ENCODE measurements at places on chromosomes 4 and X. TPM values are rescaled to one million over a fixed set of nuclear protein-coding genes. Genes with fewer than 3 reads are reported as not detected.
A peak's percentile ranks its signal among the peaks of the same experiment; 100 is the strongest.

Gene RBM47
- total RNA-seq = 1.0 TPM

Gene CCDC158
- not detected for total RNA-seq

Gene ODAPH
- total RNA-seq = not detected

Gene SRPK3
- total RNA-seq = not detected

Gene HEPH
- total RNA-seq = not detected

Gene MAPK10
- total RNA-seq = not detected

- H3K4me3 ChIP-seq = no peak overlapping the region
- no peak for DNase-seq
- no peak overlapping the region for H3K27ac ChIP-seq
- H3K36me3 ChIP-seq = no peaks in the 10 kb centered on the region
Observed at GRCh38 chr4:78768452-78769180, 7.5 kb upstream of the BMP2K start.

DNA sequence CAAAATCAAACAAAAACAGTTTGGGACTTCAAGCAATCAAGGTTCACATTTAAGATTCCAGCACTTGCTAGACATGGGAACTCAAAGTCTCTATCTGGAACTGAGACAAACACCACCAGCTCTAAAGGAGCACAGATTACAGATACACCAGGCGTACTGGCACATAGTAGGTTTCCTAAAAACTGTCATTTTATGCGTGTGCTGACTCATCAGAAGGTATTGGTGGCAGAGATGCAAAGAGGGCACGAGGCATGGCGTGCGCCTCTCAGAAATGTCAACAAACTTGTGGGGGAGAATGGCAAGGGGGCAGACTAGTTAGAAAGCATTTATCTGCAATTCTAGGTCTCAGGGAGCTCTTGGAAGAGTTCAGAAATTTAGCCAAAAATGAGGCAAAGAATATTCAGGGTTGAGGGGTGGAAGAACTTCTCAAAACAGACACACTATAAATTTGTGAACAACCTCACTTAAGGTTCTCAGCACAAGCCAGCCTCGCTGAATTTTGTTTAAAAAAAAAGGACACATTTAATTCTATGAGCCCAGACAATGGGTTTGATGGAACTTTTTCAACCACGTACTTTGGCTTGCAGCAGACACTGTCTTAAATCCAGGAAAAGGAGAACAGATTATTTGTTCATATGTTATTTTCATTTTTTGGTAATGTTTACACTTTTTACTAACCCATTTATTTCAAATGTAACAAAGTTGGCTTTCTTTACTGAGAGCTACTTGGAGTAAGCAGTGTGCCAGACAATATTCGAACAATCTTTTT, 100.0 kb downstream of the SHISA3 start:
- peaks cover 6% of the 10 kb centered on the region for H3K36me3 ChIP-seq
- H3K27ac ChIP-seq = no peak overlapping the region
- H3K4me1 ChIP-seq = no peaks in the 10 kb centered on the region
- no peak overlapping the region for H3K4me3 ChIP-seq

- H3K4me3 ChIP-seq = no peak overlapping the region
- H3K36me3 ChIP-seq = peaks cover 34% of the 10 kb centered on the region
- H3K27me3 ChIP-seq = no peaks in the 10 kb centered on the region
- no peak for DNase-seq
Observed at GRCh38 chrX:7054219-7055216, 93.0 kb upstream of the STS start.

DNA sequence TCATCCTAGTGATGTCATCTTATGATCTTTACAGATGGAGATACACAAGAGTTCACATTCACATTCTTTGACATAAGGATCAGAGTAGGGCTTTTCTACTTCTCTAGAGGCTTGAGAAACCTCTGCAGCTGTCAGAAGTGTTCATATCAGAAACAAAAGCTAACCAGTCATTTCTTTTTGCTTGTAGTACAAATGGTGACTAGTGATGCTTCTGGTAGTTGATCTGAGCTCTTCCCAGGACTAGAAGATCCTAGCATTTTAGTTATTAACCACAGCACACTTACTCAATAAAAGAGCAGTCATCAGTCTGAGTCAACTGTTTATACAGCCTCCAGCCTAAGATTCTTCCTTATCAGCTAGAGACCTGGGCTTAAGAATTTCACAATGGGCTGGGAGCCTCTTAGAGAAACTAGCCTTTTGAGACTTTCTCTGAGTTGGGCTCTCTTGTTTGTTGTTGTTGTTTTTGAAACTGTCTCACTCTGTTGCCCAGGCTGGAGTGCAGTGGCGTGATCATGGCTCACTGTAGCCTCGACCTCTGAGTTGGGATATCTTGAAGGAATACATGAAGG, 84.1 kb downstream of the TMEM164 start:
- peaks cover 8% of the 10 kb centered on the region for H3K36me3 ChIP-seq
- H3K27ac ChIP-seq = no peak overlapping the region
- no peak for DNase-seq
- H3K4me1 ChIP-seq = peaks cover 23% of the 10 kb centered on the region

- peaks cover 8% of the 10 kb centered on the region for H3K27me3 ChIP-seq
- no peaks in the 10 kb centered on the region for H3K4me1 ChIP-seq
- H3K4me3 ChIP-seq = no peak overlapping the region
- H3K27ac ChIP-seq = no peak overlapping the region
- no peak for DNase-seq
Observed at GRCh38 chr4:100049872-100050271, 99.8 kb upstream of the H2AZ1 start.

GRCh38 chrX:10893976-10894375, 217.2 kb upstream of the HCCS start:
- H3K4me1 ChIP-seq = no peaks in the 10 kb centered on the region
- H3K36me3 ChIP-seq = no peaks in the 10 kb centered on the region
- H3K4me3 ChIP-seq = no peak overlapping the region
- H3K27ac ChIP-seq = no peak overlapping the region
- H3K27me3 ChIP-seq = no peaks in the 10 kb centered on the region

GRCh38 chrX:153970357-153971123, 1.1 kb downstream of the HCFC1 start:
- H3K27ac ChIP-seq = peak overlapping the region; percentile 100
- peak; percentile 56 for DNase-seq
- H3K4me3 ChIP-seq = peak overlapping the region; percentile 100
- H3K36me3 ChIP-seq = peaks cover 34% of the 10 kb centered on the region
- peaks cover 44% of the 10 kb centered on the region for H3K4me1 ChIP-seq
- no peaks in the 10 kb centered on the region for H3K27me3 ChIP-seq

DNA sequence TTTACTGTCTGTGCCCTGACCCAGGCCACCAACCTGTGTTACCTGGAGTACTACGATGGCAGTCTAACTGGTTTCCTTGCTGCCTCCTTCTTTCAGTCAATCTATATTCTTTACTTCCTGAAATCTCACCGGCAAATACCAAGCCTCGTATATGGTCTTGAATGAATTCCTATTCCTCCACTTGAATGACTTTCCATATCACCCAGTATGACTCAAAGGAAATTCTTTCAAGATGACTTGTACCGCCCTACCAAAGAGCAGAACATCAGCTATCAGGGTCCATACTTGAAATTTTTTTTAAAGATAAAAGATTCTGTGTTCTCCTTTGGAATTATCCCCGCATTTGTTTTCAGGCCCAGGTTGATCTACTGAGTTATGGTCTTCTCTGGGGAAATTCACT, 378.0 kb downstream of the AFF2 start:
- DNase-seq = no peak
- no peak overlapping the region for H3K4me3 ChIP-seq
- H3K4me1 ChIP-seq = no peaks in the 10 kb centered on the region
- H3K27me3 ChIP-seq = no peaks in the 10 kb centered on the region
- H3K36me3 ChIP-seq = no peaks in the 10 kb centered on the region
- H3K27ac ChIP-seq = no peak overlapping the region
